ENCODE measurements at places on chromosomes 7 and 10. TPM values are rescaled to one million over a fixed set of nuclear protein-coding genes. Genes with fewer than 3 reads are reported as not detected.

DNA sequence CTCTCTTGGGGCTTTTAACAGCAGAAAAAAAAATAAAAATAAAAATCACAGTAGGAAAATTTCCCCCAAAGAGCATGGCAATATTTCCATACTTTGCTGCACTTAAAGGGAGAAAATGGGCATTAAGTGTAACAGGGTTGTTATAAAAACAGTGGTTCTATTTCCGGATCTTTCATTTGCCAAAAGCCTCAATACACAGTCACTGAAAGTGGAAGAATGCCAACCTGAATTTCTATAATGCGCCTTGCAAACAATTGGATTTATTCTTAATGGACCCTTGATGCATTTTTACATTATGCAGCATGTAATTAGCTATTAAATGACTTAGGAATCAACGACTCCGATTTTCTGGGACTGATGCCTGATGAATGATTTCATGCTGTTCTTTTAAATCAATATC is 127.6 kb upstream of the NANOS1 start:
- no peak for DNase-seq

- peak; percentile 58 for DNase-seq
These were observed 2.2 kb downstream of the CRTAC1 start for GRCh38 chr10:98028168-98028770.

DNA sequence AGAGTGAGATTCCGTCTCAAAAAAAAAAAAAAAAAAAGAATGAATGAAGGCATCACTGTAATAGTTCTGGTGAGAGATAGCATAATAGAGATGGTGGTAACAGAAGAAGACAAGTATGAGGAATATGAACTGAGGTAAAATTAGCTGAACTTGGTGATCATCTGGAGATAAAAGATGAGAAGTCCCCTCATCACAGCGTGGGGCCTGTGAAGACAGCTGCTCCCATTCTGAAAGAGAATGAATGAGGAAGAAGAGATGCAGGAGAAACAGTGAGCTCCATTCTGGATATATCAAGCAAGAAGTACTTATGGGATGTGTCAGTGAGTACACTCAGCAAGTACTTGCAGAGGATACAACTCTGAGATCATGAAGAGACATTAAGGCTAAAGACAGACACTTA is 28.7 kb downstream of the ARMH3 start:
- DNase-seq, result no peak

DNA sequence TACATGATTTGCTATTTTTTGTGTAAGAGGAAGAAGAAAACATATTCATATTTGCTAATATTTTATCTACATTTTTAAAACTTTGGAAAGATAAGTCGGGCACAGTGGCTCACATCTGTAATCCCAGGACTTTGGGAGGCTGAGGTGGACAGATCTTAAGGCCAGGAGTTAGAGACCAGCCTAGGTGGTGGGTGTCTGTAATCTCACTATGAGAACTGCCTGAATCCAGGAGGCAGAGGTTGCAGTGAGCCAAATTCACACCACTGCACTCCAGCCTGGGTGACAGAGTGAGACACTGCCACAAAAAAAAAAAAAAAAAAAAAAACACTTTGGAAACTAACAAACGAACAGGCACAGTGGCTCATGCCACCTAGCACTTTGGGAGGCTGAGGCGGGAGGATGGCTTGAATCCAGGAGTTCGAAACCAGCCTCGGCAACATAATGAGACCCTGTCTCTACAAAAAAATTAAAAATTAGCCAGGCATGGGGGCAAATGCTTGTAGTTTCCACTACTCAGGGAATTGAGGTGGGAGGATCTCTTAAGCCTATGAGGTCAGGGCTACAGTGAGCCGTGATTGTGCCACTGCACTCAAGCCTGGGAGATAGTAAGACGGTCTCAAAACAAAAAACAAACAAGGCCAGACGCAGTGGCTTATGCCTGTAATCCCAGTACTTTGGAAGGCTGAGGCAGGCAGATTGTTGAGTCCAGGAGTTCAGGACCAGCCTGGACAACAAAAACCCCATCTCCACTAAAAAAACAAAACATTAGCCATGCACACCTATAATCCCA is 25.6 kb downstream of the HERC4 start:
- no peak for DNase-seq

DNA sequence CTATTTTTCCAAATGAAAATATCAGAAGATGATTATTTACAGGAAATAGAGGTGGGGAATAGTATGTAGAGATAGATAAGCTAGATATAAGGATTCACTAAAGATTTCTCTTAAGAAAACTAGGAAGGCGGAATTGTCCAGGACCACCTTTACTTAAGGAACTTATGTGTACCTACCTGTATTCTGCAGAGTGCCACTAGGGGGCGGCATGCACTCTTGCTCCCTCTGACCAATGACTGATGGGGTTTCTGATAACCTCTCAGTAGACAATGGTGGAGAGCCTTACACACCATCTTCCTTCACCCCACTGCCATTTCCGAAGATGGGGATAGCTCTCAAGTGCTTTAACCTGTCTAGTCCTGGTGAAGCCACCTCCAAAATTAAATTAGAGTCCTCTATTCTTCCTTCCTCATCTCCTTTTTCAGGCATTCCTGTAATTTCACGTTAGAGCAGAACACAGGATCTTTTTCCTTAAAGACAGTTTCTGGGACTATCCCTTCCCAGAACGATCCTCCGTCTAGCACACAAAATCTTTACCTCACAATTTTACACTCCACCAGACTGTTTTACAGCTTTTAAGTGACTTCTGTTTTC is 453.1 kb downstream of the SORCS1 start:
- DNase-seq, result peak; percentile 69

- DNase-seq, result no peak
These were observed 183.2 kb downstream of the ZNF438 start for GRCh38 chr10:30848396-30849032.

- DNase-seq, result no peak
These were observed 108.8 kb downstream of the ACTR3B start for GRCh38 chr7:152868122-152869040.

Gene SEMA3A
- total RNA-seq, result 9.4 TPM

Measured in HT-29 (cell line).